ENCODE measurements at places on chromosomes 5 and 9.
A peak's percentile ranks its signal among the peaks of the same experiment; 100 is the strongest.

DNA sequence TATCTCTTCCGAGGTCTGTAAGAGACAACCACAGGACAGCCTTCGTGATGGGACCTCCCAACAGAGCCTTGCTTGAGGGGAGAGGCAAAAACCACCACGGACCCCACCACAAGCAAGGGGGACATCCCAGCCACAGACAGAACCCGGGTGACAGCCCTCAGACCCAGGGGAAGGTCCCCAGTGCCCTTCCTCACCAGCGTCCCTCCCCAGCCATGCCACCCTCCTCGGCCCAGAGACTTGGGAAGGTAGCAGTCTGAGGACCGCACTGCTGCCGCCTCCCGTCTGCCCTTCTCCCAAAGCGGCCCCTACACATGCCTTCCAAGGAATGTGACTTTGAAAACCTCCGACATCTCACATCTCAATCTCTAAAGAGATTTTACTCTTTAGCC, 13.4 kb downstream of the IPPK start:
- no peak for DNase-seq

- DNase-seq = no peak
Observed at GRCh38 chr5:111132076-111132475, 39.9 kb downstream of the WDR36 start.

DNA sequence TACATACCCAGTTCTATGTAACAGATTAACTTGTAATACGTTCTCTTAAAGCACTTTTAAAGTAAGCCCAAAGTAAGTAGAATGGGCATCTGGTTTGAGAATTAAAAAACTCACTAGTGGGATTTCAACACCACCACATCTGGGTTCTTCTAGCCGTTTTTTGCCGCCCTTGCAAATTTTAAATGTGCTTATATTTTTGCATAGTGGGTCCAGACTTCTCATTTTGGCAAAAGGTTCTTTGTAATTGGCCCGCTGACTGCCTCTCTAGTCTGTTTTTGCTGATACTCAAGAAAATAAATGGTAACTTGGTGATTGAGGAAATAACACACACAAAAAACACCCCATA, 582 bp upstream of the FBXO4 start:
- DNase-seq = no peak

GRCh38 chr9:100108559-100108958, 9.5 kb downstream of the INVS start:
- DNase-seq = no peak

- DNase-seq = no peak
Observed at GRCh38 chr9:27194401-27195091, 85.5 kb downstream of the TEK start.

GRCh38 chr9:131672451-131672850, 67.4 kb downstream of the RAPGEF1 start:
- no peak for DNase-seq

DNA sequence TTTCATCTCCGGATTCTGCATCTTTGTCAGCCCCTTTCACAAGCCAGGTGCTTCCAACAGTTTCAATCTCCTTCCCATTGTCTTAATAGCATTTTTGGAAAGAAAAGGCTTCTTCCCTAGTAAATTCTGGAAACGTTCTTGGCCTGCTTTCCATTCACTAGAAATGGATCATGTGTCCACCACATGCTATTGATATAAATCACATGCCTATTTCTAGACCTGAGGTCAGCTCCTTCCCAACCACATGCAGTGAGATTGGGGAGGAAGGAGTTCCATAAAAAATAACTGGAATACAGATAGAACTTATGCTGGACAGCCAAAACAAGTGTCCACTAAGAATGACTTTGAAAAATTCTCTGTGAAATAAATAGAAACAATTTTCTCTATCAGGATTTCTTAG, 181.6 kb upstream of the TMEM161B start:
- no peak for DNase-seq

DNA sequence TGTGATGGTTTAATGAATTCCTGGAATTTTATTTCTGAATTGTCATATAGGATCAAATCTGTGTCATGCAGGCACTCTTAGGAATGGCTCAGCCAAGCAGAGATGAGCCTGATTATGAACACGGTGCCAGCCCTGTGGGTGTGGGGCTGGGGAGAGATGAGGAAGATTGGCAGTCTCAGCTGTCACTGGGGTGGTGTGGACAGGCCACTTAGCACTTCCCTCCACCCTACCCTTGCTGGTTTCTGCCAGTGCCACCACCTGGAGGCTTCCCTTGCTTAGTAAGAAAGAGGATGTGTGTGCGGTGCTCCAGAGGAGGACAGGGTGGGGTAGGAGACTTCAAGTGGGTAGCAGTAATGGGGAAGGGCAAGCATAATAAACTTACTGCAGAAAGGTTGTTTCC, 226.6 kb downstream of the CD180 start:
- peak; percentile 38 for DNase-seq

- no peak for DNase-seq
Observed at GRCh38 chr9:91655658-91656057, 232.0 kb upstream of the NFIL3 start.

GRCh38 chr9:81759680-81760215, 70.4 kb upstream of the TLE1 start:
- DNase-seq = no peak

DNA sequence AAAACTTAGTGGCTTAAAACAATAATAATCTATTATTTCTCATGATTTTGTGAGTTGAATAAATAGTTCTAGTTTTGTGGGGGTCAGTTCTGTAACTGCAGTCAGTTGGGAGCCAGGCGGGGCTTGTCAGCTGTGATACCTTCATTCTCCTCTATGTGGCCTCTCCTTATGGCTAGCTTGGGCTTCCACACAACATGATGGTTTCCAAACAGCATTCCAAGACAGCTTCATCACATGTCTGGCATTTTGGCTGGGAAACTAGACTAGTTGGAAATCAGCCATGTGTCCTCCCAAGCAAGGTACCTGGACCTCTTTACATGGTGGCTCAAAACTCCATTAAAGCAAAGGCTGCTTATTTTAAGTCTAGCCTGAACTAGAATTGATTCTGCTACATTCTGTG, 61.4 kb upstream of the RANBP3L start:
- DNase-seq = no peak

DNA sequence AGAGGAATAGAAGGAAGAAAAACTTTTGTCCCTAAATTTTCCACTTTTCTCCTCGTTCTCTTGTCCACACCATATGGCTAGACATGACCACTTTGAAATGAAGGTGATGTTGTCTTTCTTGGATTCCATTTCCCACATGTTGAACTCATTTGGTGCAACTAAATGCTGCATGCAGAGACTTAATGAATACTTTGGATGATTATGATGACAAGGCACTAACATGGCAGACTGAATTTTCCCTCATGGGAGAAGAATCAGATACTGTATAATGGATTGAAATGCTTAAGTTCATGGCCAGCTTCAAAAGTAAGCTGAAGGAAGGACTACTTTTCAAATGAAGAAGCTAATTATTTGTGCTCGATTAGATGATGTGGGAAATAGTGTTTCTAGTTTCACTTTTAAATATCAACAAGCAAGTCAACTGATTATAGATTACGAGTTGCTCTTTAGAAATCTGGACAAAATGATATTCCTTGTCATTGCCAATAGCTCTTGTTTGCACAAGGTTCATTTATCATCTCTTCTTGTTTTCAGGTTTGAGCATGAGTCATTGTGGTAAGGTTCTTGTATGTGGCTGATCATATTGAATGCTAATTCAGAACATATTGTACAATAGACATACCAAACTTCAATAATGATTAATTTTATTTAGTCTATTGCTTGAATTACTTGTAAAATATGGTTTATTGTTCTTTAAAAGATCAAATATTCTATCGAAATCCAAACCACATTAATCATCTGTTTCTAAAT, 501.3 kb upstream of the FTMT start:
- DNase-seq = no peak

DNA sequence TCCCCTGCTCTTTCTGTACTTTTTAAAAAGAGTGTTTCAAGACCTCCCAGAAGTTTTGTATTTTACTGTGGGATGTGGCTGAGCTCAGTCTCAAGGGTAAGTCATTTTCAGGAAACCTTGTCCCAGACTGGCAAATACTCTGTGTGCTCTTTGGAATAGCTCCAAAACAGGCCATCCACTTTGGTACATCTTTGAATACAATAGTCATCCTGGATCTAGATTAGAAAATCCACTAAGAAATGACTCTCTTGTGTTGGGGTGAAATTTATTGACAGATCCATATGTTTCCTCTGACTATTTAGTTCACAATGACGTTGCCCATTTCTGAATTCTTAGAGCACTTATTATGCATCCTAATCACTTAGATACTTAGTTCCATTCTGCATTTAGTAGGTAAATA, 95.2 kb downstream of the PLCXD3 start:
- no peak for DNase-seq

DNA sequence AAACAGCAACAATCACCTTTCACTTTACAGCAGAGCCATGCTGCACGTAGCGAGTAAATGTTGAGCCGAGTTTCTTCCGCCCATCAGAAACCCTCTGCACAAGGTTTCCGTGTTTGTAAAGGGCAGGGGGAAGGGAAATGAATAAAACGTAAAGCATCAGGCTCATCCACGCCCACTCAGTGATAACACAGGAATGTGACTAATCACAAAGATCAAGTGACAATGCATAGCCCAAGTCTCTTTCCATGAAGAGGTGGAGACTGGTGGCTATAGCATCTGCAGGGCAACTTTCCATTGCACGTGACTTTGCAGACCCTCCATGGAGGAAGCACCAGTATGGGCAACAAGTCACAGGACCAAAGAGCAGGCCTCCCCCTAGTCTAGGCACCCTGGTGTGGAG, 56.6 kb downstream of the CAMSAP1 start:
- DNase-seq = no peak

GRCh38 chr9:88829276-88829675, 162.0 kb upstream of the S1PR3 start:
- no peak for DNase-seq

Measured in RPMI8226 (cell line).